Activated CD4-positive, alpha-beta memory T cell treated with anti-CD3 and anti-CD28 coated beads, Interleukin-2, amount 10 ng/mL, durations not matched to agents 7 days and 5 days (primary cell): ENCODE measurements at places on chromosomes 16 and 17.

- DNase-seq: no peak
Measured at GRCh38 chr16:87581857-87582215, 20.5 kb upstream of the JPH3 start.

DNA sequence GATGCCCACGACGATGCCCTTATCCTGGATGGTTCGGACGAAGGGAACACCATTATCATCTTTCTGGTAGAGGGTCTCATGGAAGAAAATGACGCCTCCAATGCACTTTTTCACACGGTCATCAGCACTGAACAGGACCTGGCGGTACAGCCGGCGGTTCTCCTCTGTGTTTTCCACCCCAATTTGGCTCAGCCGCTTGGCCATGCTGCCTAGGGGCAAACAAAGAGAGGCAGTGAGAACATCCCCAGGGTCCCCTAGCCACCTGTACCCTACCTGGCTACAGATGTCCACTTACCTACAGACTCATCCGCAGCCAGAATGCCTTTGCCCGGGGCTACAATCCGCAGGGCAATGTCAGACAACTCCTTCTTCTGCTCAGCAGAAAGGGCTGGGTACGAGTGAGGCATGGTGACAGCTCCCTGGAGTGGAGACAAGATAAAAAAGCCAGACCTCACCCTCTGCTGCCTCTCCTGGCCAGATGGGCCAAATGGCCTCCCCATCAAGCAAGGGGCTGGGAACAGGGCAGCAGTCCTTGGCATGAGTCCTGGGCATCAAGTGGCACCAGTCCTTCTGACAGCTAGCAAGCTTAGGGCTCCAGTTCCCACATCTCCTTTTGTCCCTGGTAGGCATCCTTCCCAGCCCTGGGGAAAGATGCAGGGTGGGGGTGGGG is 1.4 kb downstream of the ALDOC start:
- no peak for DNase-seq

DNA sequence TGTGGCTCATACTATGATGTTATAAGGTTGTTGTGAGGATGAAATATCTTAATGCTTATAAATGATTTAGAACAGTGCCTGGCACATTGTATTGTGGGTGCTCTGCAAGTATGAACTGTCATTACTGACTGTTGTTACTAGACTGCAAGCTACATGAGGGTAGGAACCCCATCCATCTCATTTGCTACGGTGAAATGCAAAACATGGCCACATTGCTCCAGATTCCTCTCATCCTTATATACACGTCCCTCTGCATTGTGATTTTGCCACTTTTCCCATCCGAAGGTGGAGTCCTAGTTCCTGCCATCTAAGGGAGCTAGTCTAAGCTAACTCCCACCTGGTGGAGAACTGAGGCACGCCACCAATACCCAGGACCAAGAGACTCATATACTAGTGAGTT is 29.8 kb downstream of the HSBP1 start:
- no peak for DNase-seq

DNA sequence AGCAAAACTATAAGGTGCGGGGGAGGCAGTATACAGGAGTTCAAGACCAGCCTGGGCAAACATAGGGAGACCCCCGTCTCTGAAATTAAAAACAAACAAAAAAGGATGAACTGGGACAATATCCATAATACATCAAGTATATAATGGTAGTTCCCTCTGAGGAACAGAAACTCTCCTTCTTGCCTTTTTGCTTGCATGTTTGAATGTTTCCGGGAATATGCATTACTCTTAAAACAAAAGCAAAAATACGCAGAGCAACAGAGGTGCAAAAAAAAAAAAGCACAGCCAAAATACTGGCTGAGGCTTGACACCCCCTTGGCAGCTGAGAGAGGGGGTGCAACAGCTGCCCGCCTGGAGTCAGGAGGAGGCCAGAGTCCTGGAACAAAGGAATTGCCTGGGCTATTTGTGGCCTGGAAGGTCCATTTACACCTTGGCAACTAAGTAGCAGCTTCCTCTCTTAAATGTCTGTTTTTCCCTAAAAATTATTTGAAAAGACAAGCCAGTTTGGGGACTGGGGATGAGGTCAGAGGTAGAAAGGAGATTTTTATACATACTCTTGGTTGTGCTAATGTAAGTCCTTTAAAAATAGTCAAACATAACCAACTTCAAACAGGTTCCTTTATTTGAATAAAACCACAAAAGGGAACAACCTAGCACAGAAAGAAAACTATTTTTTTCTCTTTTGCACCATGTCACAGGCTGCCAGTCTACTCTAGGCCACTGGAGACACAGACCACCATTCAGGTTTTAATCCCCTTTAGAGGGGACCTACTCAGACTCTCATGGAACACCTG is 19.5 kb downstream of the USP7 start:
- DNase-seq: no peak

DNA sequence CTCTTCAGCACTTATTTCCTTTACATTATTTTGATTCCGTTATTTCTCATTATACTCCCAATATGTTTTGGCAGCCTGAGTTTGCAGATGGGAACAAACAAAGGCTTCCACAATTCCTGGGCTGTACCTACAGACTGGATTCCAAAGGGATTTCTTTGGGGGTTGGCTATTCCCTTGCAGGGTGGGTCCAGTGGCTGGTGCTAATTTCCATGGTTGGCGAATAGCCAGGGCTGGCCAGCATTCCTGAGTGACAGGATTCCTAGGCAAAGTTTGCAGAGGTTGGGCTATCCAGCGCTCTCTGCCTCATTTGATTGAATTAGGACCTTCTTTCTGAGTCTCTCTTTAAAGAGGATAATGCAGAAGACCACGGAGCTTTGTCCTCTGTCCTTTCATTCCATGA is 207.4 kb downstream of the MAF start:
- no peak for DNase-seq
